ENCODE measurements at places on chromosomes 2 and 18.

- DNase-seq, result no peak
Measured at GRCh38 chr2:120511947-120512710, 166.2 kb downstream of the INHBB start.

GRCh38 chr2:238240757-238241711 is 1.2 kb upstream of the HES6 start:
- DNase-seq, result no peak

- DNase-seq, result no peak
Measured at GRCh38 chr2:69345434-69345833, 41.6 kb downstream of the GFPT1 start.

GRCh38 chr2:33144243-33144642 is 197.5 kb downstream of the LTBP1 start:
- DNase-seq, result no peak

DNA sequence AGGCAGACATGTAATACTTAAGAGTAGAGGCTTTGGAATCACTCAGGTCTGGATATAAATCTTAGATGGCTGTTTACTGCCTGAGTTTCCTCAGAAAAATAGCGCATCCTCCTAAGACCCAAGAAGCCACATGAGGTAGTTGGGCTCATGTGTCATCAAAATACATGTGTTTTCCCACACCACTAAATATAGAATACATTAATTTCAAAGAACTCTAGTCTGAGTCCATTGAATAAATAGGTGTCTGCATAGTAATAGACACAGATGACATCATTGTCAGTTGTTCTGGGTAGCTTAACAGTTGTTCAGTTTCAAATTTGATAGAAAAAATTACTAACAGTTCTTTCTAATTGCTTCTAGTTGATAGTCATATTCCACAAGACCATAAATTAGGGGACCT is 9.6 kb downstream of the PPP1R1C start:
- no peak for DNase-seq

- DNase-seq, result no peak
Measured at GRCh38 chr2:52639692-52640091, 1127.9 kb upstream of the CHAC2 start.

- DNase-seq, result no peak
Measured at GRCh38 chr2:126719833-126720351, 63.9 kb downstream of the GYPC start.

- no peak for DNase-seq
Measured at GRCh38 chr18:21330122-21330701, 88.2 kb downstream of the GREB1L start.

GRCh38 chr2:20487030-20487391 is 40.1 kb downstream of the RHOB start:
- DNase-seq, result no peak

DNA sequence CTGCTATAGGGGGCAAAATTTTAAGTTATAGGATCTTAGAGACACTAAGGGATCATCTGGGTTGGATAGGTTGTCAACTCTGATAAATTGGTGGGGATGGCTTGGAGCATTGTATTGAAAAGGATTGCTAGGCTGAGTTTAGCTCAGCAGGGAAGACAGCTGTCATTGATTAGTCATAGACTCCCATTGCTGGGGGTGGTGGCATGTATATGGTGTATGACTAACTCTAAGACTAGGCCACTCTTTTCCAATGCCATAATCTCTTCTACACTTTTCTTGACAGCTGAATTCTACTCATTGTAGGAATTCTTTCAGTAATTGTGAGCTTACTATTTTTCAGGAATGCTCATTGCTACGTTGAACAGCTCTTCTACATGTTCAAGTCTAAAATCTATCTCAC is 81.3 kb upstream of the PELI1 start:
- DNase-seq, result no peak

DNA sequence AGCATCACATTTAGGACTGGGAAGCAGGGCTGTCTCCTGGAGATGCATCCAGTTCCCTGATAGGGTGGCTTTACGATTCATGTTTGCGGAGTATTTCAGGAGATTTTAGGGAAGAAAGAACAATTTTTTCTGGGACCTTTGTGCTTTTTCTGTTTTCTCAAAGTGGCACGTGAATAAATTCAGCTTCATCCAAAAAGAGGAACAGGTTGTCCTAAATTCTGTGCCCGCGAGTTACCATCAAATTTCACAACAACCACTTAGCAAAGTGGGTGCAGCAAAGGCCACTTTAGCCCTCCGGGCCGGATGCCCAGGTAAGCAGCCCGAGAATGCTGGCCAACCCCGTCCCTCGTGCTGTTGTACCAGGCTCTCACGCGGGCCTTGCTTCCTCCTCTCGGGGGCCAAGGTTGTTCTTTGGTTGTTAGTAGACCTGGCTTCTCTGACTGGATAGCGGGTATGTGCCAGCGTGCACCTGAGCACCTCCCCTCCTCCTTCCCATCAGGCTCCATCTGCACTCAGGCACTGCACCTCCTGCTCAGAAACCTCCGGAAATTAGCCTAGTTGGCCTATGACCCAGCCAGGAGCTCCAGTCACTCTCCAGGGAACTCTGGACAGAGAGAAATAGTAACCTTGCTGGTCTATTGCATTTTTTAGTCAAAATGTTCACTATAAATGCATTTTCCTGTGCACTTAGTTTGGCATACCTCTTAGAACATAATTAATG is 83.0 kb downstream of the CMPK2 start:
- DNase-seq, result no peak

DNA sequence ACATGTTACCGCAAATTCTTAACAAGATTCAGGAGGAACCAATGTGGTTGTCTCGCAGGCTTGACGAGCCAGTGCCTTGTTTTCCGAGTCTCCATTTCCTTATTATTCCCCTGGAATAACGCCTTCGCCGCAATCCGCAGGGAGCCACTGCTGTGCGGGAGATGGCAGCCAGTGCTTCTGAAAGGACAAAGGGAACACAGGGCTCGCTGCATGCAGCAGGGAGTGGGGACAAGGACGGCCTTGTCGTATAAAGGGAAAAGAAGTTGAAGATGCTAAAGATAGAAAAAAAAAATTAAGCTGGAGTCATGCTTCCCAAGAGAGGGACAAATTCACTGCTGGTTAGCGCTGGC is 221.4 kb downstream of the NDUFA10 start:
- DNase-seq, result no peak

DNA sequence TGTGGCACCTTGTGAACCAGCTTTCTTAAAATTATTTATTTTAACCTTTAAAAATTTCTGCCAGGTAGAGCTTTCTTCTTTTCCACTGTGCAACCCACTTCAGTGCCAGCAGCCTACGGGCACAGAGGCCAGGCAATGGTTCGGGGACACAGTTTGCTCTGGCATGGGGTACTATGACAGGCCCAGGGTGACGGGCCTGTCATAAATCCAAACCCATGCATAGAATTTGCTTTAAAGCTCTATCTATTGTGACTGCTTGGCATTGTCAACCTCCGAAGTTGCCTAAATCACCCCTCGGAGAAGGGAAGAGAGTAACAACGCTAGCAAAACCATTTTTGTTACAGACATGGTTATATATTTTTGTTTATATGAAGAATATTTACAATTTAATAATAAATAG is 1.5 kb downstream of the ODC1 start:
- no peak for DNase-seq

DNA sequence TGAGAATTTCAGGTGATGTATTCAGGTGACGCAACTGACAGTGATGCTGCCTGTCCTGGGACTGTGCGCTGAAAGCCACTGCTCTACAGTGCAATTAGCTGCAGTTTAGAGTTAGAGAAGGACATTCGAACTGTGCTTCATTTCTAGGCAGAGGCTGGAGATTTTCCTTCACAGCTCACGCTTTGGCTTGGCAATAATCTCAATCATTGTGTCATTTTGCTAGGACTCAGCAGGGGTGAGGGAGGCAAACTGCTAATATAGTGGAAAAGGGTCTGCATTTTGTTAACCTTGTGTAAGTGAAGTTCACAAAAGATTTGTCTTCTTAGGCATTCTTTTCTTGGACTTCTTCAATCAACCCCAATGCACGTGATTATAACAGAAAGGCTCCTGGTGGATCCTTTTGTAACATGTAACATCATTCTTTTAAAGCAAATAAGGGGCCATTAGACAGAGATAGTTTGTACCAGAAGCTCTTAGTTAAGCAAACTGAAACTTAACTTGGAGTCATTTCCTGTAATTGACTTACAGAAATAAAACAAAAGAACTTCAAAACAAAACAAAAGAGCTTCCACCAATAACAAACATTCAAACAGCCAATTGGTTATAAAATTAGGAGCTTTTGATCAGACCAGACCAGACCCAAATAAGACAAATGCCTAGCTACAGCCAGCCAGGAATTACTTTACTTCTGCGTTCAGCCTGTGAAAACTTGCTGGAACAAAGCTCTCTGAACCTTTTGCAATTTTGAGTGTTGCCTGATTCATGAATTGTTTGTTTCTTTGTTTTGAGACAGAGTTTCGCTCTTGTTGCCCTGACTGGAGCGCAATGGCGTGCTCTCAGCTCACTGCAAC is 1376.3 kb upstream of the CELF4 start:
- DNase-seq, result no peak

GRCh38 chr2:23120161-23120560 is 264.8 kb upstream of the KLHL29 start:
- DNase-seq, result no peak

GRCh38 chr2:57740891-57741290 is 305.7 kb upstream of the VRK2 start:
- no peak for DNase-seq

DNA sequence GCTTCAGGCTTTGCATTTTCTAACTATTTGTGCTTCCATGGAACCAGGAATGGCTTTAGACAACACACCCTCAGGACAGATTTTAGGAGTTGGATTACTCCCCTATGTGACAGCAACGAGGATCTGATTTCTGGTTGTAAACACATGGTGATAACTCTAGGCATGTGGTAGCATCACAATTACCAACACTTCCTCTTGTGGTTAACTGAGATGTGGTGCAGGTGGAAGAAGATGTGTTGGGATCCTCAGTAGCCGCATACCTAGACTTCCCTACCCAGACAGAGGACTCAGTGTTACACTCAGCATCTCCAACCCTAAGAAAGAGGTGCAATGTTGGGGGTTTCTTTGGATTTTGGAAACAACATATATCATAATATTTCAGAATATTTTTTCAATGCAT is 234.8 kb downstream of the DOK6 start:
- DNase-seq, result no peak

GRCh38 chr2:158988501-158988900 is 20.1 kb downstream of the TANC1 start:
- no peak for DNase-seq

DNA sequence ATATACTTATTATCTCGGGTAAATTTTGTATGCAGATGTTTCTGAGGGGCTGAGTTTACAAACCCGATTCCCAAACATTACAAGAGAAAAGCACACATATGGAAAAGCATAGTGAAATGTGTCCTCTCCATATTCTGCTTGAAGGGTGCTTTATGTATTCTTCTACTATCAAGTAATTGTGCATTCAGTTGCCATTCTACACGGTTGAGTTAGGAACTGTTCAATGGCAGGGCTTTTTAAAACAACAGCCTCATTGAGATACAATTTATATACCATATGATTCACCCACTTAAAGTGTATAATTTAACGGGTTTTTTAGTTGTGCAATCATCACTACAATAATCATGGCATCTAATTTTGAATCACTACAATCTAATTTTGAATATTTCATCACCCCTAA is 138.4 kb upstream of the DLGAP1 start:
- DNase-seq, result no peak

Measured in stimulated activated CD4-positive, alpha-beta T cell treated with anti-CD3 and anti-CD28 coated beads, Interleukin-12 subunit alpha, Interleukin-12 subunit beta, amount 100 ng/mL, for 48 hours (primary cell).